ENCODE measurements at places on chromosomes 5 and 9.

- no peak for DNase-seq
Observed at GRCh38 chr5:172413601-172414171, 40.6 kb downstream of the SH3PXD2B start.

- no peak for DNase-seq
Observed at GRCh38 chr9:36298566-36298965, 40.3 kb upstream of the GNE start.

DNA sequence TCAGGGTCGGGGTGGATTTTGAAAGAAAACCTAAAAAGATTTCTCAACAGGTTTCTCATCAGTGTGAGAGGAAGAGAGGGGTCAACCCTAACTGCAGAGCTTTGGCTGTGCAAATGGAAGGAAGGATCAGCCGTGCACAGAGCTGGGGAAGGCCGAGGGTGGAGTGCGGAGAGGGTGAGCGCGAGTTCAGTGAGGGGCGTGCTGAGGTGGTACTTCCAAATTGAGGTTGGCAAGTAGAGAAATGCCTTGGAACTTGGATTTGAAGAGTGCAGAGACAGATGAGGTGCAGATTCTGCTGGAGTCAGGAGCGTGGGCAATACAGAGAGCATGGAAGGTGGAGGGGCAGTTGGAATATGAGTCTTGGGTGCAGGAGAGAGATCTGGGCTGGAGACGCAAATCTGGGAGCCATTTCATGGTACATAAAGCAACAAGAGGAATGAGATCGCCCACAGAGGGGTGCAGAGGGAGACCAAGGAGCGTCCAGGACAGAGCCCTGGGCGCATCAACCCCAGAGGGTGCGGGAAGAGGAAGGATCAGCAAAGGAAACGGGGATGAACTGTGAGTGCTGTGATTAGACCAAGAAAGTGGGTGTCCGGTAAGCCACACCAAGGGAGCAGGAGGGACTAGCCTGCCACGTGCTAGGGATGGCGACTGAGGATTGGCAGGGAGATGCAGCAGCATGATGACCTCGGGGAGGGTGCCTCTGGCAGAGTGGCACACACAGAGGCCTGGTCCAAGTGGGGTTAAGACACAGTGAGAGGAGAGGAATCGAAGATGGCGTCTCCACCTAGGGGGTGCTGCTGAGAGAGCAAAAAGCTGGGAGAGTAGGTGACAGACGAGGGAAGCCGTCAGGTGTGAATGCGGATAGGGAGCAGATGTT lies 105.8 kb downstream of the ADAMTS2 start:
- peak; percentile 44 for DNase-seq

GRCh38 chr9:126705767-126706697 lies 92.3 kb downstream of the LMX1B start:
- no peak for DNase-seq

- DNase-seq: peak; percentile 75
Observed at GRCh38 chr9:22052376-22052945, 43.4 kb upstream of the CDKN2B start.

- no peak for DNase-seq
Observed at GRCh38 chr5:142568283-142568995, 117.5 kb downstream of the FGF1 start.

DNA sequence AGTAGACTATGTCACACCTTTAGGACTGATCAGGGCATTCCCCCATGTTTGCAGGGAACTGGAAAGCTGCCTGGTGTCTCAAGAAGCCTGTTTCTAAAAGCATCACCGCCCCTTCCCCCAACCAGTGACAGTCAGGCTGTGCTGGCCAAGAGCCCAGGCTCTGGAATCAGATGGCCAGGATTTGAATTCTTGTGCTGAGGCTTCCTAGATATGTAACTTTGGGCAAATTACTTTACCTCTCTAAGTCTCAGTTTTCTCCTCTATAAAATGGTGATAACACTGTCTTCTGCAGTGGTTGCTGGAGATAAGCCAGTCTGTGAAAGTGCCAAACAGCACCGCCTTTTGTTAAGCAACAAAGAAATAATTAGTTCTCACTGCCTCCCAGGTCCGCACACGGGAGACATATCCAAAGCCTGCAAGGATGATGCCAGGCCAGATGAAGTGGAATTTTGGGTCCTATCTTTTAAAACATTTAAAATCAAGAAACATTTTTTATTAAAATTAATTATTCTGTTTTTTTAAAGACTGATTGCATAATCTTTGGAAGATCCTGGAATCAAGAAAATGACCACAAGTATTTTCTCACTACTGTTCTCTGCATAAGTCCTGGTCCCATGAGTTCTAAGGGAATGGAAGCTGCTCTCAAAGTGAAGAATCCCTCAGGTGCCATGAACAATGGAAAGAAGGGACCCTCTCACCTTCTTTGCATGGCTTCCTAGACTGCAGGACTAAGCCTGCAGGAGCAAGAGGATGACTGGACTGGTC lies 13.9 kb downstream of the SLC31A2 start:
- DNase-seq: no peak

DNA sequence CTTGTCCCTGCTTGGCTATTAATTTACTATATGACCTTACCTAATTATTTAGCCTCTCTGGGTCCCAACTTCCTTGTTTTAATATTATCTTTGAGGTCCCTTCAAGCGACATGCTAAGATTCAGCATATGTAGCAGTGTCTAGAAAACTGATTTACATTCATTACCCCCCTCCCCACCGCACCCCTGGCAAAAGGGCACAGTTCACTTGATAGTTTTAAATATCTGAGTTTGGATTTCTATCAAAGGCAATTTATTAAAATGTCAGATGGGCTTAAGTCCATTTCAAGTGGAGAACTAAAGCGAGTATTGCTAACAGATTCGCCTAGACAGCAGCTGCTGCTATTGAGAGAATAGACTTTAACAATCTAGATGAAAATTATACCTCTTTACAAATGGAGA lies 3.9 kb downstream of the CEMIP2 start:
- DNase-seq: no peak

- no peak for DNase-seq
Observed at GRCh38 chr5:33537240-33537639, 96.5 kb downstream of the TARS1 start.

DNA sequence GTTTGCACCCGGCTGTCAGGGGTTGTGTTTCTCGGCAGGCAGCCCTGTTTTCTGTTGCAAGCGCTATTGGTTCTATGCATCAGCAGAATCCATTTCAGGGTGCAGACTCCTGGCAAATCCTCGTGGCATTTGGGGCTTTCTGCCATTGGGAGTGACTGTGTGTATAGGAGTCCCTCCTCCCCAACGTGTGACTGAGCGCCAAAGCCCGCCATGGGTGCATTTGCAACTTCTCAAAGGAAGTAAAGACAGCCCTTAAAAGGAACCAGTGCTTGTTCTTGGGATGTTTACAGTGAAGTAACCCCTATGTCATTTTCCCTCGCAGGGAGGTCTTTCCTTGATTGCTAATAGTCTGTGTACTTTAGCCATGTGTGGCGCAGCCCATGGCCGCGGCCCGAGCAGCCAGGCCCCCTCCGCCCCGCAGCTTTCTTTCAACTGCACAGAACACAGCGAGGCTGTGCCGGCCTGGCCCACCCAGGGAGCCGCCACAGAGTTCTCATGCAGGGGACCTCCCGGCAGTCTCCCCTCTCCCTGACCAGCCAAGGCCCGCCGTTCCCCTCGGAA lies 175.6 kb downstream of the HSD17B3 start:
- DNase-seq: no peak

DNA sequence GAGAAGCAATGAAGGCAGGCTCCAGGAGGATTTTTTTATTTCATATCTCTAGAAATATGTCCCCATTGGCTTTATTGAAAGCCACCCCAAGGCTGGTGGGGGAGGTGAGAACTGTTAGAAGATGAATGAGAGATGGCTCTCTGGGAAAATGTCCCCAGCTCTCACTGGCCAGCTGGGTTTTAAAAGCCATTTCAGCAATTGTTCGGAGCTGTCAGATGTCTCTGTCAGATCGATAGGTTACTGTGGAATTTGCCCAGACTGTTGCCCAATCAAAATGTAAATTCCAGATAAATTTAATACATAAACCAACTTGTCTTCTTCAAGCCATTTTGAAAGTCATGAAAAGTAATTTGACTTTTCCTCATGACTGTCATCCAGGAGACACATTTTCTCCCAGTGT lies 67.0 kb upstream of the BRINP1 start:
- no peak for DNase-seq

GRCh38 chr5:169832304-169832703 lies 148.0 kb downstream of the INSYN2B start:
- no peak for DNase-seq

Measured in RWPE2 (cell line).